Amniotic epithelial cell (primary cell): ENCODE measurements at places on chromosomes 5 and 9.

DNA sequence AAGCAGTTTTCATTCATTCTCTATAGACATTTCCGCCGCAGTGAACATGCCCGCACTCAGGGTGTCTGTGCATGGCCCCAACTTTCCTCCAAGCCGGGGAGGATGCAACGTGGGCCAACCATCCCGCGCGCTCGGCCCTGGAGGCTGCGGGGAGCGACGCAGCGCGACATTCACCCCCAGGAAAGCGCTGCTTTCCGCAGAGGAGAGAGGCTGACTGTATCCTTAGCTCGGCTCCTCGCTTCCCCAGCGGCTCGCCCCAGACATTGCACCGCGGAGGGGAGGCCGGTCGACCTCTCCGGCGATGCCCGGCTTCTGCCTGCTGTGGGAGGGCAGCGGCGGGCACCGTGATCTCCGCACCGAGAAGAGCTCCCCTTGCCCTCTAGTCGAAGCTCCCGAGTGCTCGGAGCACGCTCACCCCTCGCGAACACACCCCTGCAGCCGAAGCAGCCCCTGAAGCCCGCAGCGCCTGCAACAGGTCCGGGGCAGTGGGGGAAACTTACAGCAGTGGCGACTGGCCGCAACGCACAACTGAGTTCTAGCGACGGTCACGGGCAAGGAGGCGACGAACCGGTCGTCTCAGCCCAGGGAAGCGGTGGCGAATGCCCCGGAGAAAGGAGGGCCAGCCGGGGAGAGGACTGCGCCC lies 600 bp downstream of the ENC1 start:
- DNase-seq, result peak; percentile 39

GRCh38 chr5:1726469-1726865 lies 73.2 kb downstream of the MRPL36 start:
- DNase-seq, result no peak

DNA sequence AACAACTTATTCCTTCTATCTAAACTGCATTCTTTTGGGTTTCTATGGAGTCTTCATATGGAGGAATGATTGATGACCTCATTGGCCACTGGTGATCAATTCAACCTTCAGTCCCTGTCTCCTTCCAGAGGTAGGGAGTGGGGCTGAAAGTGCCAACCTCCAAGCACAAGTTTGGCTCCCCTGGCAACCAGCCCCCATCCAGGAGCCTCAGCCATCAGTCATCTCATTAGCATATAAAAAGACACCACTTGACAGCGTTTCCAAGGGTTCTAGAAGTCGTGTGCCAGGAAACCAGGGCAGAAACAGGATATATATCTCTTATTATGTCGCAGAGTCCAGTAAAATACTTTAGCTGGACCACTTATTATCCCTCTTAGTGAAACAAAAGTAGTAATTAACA lies 9.8 kb downstream of the SLC31A2 start:
- no peak for DNase-seq

DNA sequence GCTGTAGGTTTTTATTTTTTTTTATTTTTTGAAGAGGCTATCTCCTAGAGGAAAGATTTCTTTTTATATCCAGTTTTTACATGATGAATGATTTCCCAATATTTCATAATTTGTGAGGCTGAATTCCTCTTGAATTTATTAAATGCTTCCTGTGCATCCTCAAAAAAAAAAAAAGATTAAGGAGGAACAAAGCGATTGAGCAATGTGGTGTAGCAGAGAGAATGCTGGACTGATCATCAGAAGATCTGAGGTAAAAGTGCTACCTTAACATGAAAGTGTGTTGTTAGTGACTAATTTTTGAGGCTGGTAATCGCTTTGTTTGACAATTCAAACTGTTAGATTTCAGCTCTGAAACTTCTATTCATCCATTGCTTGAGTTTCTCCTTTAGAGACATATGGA lies 125.1 kb downstream of the ESM1 start:
- DNase-seq, result peak; percentile 63

- DNase-seq, result peak; percentile 98
Observed at GRCh38 chr5:123700624-123701287, 188.8 kb downstream of the CSNK1G3 start.
